Amygdala (tissue), 56 donors: ENCODE measurements at places on chromosomes 5 and 9.

DNA sequence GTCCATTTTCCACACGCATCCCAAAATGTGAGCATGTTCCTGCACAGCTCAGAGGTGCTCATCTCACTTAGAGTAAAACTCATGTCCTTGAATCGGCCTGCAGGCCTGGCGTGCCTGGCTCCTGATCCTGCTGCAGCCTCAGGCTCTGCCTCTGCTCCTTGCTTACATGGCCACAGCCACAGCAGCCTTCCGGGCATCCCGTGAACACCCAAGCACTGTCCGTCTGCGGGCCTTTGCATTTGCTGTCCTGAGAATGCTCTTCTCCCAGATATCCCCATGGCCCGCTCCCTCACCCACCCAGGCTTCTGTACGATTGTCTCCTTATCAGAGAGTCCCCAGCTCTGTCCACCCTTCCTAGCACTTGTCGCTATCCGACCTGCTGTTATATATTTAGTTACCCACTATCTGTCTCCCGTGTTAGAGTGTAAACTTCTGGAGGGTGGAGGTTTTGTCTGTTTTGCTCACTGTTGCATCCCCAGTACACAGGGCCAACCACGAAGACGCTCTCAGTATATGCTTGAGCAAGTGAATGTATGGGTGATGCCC lies 21.9 kb downstream of the FGF18 start:
- DNase-seq = no peak

DNA sequence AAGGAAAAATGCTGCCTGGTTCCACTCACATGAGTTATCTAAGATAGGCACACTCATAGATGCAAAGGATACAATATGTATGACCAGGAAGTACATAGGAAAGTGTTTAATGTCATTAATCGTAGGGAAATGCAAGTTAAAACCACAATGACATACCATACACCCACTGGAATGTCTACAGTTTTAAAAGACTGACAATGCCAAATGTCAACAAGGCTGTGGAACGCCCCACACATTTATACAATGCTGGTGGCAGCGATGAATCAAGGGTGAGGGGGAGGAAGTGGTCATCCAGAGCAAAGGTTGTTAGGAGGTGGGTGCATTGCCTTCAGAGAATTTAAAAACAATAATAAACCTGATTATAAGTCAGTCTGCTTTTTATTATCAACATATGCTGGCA lies 437.8 kb downstream of the ARHGEF28 start:
- DNase-seq = no peak

DNA sequence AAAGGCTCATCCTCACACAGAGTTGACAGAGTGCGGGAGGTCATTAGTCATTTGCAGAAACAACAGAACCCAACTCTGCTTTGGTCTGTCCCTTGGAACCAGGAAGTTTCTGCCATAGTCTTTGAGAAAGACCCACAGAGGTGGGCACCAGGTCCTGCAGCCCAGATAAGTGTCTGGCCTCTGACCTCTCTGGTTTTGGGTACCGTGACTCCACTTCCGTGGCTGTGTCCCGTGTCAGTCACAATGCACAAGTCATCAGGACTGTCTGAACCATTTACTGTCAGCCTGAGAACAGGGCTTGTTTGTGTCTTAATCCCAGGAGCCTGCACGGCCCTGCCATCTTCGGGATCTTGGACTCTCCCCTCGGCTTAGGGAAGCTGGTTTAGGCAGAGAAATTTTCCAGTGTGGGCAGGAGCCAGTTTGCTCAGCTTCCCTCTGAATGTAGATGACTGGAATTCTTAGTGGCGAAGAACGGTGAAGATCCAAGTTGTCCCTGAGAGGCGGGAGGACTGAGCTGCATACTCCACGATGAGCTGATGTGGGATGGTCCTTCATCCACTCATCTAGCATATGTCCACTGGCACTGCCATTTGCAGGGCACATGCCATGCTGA lies 11.9 kb downstream of the GSN start:
- no peak for DNase-seq

GRCh38 chr5:115433918-115434317 lies 110.7 kb downstream of the FEM1C start:
- no peak for DNase-seq

- no peak for DNase-seq
These were observed 89.0 kb downstream of the FRMD3 start for GRCh38 chr9:83449166-83449565.
